ENCODE measurements at places on chromosomes 1 and 21.

- DNase-seq: no peak
These were observed 21.0 kb upstream of the CXADR start for GRCh38 chr21:17491716-17492414.

GRCh38 chr1:168112673-168113305 lies 23.9 kb downstream of the GPR161 start:
- no peak for DNase-seq

- DNase-seq: no peak
These were observed 5.0 kb downstream of the AGT start for GRCh38 chr1:230708631-230709580.

GRCh38 chr1:21673277-21673780 lies 4.2 kb upstream of the RAP1GAP start:
- DNase-seq: no peak

DNA sequence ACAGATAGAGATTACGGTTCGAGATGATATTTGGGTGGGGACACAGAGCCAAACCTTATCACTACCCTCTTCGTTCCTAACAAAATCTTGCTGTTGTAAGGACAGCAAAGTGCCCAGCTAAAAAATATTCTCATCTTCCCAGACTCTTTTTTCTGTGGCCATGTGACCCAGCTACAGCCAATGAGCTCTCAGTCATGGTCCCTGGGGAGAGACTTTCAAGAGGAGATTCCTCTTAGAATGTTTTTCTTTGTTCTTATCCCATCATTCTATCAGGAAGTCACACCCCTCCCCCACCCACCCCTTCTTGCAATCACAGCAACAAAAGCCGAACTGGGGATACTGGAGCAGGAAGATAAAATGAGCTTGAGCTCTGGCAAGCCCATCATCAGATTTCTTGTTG lies 247.1 kb downstream of the CHRM3 start:
- DNase-seq: no peak

GRCh38 chr1:22830041-22830566 lies 119.5 kb downstream of the EPHB2 start:
- no peak for DNase-seq

DNA sequence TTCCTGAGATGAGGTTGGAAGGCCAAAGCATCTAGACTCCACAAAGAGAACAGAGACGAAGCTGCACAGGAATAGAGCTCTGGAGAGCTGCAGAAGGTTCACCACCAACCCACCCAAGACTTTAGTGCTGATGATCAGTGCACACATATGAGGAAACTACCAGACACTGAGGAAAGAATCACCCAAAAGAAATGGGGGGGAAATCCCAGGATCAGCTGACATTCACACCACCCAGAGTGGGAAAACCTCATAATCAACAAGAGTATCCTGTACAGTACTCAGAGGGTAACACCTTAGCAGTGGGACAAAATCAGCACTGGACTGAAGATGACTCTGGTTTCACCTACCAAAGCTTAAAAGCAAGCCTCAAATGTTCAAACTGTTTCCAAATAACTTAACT lies 36.4 kb downstream of the DENND1B start:
- DNase-seq: no peak

DNA sequence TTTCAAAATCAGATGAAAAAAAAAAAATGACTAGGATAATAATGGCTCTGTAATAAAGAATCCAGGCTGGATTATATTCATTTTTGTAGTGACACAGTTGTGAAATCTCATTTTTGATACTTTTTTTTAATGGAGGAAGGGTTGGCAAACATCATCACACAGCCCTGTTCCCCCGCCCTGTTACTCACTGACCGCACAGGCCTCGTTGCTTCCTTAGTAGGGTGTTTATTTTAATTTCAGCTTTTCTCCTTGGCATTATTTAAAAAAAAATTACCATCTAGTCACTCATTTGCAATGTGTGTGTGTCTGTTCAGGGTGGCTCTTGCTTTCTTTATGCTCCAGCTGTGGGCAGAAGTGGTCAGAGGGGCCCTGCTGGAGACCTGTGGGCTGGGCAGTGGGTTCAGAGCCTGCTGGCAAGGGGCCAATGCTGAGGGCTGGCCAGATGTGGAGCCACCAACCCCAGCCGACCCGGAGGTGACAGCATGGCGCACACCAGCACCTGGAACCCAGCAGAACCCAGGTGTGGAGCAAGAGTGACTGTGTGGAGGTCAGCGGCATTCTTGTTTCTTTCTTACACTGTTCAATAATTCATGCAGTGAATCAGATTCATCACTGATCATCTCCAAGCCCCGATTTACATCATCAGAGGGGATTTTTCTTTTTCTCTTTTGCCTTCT lies 44.6 kb downstream of the ZSCAN20 start:
- no peak for DNase-seq

- no peak for DNase-seq
These were observed 15.1 kb upstream of the DMBX1 start for GRCh38 chr1:46474570-46474969.

DNA sequence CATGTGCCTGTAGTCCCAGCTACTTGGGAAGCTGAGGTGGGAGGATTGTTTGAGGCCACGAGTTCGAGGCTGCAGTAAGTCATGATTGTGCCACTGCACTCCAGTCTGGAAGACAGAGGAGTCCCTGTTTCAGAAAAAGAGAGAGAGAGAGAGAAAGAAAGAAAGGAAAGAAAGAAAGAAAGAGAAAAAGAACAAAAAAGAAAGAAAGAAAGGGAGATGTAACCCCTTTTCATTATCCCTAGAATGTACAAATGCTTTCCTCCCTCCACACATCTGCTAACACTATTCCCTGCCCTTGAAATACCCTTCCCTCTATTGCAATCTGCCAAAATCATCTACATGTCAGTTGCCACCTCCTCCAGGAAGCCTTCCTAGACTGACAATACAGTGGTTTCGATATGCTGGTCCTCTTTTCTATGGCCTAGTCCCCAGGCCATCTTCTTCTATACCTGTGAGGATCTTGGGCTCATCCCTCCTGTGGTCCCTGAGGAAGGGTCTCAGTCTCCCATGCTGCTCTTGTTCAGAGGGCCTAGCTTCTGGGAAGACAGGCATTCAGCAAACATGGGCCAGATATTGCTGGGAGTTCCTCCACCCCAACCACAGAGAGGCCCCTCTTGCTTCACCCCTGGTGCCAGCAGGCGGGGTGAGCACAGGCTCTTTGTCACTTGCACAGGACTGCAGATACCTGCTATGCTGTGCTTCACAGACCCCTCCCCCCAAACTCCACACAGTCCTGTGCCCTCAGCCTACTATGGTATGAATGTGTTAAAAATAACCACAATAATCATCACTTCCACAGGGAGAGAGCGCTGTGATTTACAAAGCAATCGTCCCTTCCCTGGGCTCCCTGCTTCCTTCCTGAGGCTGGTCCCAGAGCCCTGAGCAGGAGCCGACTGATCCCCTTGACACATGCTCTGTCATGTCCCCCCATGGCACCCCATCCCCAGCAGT lies 14.1 kb downstream of the ADGRB2 start:
- no peak for DNase-seq
